Astrocyte of the spinal cord (primary cell): ENCODE measurements at places on chromosomes 2 and 18.

DNA sequence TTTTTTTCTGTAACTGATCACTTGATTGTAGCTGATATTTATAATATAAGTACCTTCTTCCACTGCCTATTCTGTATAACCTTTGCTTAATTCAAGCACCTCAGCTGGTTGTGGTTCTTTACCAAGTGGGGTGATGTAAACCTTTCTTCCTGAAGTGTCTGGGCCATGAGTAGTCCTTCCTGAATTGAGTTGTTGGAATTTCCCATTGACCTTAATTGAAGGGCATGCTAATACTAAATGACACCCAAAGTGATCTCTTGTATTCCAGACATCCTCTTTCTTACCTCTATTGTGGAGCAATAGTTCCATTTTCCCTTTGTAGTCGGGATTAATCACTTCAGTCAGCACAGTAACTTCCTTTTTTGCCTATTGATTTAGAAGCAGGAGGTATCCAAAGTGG lies 1496.8 kb upstream of the CELF4 start:
- no peak for DNase-seq

DNA sequence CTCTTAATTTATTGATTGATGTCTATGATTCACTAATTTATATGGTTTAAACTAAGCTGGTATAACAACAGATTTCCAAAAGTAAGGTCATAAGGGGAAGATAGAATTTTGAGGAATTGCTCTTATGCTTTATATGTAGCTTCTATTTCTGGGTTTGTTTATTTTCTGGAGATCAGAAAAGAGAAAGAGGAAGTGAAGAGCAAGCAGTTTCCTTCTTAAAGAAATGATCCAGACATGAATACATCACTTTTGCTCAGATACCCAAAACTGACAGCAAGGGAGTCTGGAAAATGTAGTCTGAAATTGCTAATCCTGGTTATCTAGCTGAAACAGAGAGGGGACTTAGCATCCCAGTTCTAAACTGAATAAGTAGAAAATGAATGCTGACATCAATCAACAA lies 912.5 kb upstream of the CRIM1 start:
- DNase-seq, result no peak

DNA sequence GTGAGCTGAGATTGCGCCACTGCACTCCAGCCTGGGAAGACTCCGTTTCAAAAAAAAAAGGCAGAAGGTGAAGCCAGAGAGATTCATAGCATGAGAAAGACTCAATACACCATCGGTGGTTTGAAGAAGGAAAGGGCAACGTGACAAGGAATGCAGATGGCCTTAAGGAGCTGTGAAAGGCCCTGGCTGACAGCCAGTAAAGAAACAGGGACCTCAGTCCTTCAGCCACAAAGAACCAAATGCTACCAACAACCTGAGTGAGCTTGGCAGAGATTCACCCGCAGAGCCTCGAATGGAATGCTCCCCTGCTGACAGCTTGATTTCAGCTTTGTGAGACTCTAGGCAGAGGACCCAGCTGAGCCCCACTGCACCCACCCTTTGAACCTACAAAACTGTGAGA lies 154.9 kb upstream of the NDUFV2 start:
- peak; percentile 40 for DNase-seq

GRCh38 chr2:101692766-101693165 lies 4.7 kb upstream of the MAP4K4 start:
- DNase-seq, result no peak

- peak; percentile 9 for DNase-seq
These were observed 70.4 kb downstream of the KIAA1328 start for GRCh38 chr18:36899289-36899688.

DNA sequence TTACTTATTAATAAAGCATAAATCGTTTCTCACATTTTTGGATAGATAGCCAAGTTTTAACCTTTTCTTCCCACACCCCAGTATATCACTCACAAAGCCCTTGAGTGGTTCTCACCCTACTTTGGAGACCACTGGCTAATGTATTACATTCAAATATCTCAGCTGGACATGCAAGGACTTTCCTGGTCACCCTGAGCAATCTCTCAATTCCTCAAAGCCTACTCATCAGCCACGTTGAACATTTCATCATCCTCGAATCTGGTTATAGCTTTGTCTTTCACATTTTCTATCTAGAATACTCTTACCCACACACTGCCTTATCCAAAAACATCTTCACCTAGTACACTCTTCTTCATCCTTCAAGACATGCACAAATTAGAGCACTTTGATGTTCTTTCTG lies 71.1 kb upstream of the MAPRE2 start:
- no peak for DNase-seq

DNA sequence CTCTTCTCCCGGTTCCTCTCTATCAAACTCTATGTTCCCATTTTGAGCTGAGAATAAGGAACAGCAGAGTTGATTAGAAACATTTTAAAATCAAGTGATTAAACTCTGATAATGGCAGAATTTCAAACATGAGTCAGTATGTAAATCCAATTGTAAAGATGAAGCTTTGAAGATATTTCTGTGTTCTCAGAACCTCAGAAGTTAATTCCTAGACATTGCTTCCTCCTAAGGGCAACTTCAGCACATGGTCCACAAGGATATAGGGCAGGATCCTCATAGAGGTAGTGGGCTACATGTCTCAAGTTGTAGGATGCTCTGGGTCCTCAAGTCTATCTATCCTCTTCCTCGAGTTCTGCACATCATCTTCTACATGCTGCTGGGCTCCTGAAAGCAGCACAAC lies 46.3 kb downstream of the QPCT start:
- no peak for DNase-seq

DNA sequence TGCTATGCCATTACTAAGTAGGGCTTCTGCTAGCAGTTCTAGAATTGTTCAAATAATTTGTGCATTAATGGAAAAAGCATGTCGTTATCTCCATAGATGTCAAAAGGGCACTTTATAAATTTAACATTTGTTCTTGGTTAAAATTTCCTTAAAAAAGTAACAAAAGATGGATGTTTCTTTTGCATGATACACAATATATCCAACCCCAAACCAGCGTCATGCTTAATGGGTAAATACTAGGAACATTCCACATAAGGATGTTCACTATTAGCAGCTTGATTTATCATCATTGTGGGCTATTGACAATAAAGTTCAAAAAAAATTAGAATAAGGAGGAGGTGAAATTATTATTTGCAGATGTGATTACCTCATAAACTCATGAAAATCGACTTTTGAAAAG lies 79.7 kb downstream of the GREB1L start:
- DNase-seq, result no peak

- no peak for DNase-seq
These were observed 11.5 kb downstream of the TEX44 start for GRCh38 chr2:231604101-231604684.

GRCh38 chr18:808502-808901 lies 3.5 kb downstream of the YES1 start:
- DNase-seq, result no peak

- DNase-seq, result no peak
These were observed 3.6 kb downstream of the TLK1 start for GRCh38 chr2:171157109-171157500.
